ENCODE measurements at places on chromosomes 2 and 18. TPM values are rescaled to one million over a fixed set of nuclear protein-coding genes. Genes with fewer than 3 reads are reported as not detected.

Gene UGT1A8
- 11.9 TPM for total RNA-seq

DNA sequence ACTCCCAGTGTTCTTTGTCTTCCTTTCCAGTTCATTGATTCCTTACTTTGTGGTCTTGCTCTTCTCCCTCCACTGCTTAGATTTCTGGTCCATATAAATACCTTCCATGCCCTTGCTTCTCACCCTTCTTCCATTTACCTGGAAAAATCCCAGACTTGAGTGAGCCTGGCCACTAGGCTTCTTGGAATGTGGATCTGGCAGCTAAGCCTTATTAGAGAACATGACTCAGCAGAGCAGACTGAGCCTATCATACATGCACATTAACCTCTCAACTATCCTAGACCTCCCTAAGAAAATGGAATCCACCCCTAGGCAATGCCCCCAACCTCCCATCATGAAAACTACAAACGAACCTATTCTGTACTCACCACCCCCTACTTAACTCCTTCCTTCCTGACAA lies 127.7 kb downstream of the RHBDD1 start:
- DNase-seq: no peak

GRCh38 chr2:169462896-169463695 lies 16.2 kb upstream of the BBS5 start:
- no peak for DNase-seq

DNA sequence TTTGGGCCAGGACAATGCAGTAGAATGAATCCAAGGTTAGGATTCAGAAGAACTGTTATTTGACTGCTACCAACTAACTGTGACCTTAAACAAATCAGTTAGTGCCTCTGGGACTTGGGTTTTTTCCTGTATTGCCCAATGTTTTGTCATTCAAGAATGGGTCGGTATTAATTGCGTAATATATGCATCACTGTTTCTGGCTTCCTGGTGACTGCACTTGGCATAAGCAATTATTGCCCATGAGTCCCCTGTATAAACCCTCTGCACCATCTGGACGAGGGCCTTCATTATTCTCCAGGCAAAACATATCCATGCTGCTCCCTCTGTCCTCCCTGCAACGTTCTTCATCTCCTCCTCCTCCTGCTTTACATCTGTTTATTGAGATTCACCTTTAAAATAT lies 255.8 kb upstream of the LRRTM1 start:
- no peak for DNase-seq

GRCh38 chr2:216606551-216607276 lies 26.5 kb upstream of the IGFBP2 start:
- DNase-seq: no peak
